Activated CD8-positive, alpha-beta memory T cell treated with anti-CD3 and anti-CD28 coated beads, Interleukin-2, amount 50 U/mL, for 48 hours (primary cell): ENCODE measurements at places on chromosomes 5 and 9.

GRCh38 chr5:134944630-134945029 is 23.1 kb upstream of the CATSPER3 start:
- DNase-seq = no peak

DNA sequence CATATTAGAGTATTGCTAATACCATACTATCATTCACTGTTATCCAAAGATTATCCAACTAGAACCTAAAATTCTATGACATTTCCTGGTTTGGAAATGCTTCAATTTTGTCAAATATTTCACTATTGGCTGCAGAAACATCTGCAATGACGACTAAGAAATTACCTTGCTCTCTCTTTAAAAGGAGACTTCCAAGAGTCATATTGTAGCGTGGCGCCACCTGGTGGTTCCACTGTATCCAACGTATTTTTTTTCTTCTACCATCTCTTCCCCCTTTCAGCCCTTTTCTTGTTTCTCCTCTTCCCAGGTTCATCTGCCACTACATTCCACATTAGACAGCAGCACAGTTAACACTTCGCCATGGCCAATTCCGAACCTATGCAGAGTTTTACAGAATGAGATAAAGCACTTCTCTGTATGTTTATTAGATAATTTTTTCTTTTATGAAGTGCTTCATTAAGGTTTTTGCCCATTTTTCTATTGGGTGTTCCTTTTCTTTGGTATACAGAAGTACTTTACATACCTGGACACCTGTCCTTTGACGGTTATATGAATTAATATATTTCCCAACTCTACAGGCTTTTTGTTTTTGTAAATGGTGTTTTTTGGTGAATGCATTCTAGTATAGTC is 153.5 kb downstream of the CDC42SE2 start:
- DNase-seq = peak; percentile 92

DNA sequence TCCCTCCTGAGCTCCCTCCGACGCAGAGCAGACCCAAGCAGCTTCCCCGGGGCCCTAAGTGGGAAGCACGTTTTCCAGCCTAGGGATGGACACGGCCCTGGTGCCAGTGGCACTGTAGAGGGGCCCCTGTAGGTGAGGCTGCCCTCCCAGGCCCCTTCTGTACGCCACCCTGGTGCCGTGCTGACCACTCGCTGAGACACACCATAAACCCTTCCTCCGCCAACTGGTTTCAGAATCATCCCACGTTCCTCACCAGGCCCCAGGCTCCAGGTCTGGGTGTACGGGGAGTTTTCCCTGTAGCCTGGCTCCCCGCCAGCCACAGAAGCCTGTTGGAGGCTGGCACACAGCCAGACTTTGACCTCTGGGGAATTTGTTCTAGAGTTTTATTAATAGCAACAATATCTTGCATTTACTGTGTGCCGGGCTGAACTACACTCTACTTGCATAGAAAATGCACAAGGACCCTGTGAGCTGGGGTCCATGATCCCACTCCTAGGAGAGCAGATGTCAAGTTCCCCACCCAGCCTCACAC is 18.2 kb upstream of the WDR38 start:
- no peak for DNase-seq

DNA sequence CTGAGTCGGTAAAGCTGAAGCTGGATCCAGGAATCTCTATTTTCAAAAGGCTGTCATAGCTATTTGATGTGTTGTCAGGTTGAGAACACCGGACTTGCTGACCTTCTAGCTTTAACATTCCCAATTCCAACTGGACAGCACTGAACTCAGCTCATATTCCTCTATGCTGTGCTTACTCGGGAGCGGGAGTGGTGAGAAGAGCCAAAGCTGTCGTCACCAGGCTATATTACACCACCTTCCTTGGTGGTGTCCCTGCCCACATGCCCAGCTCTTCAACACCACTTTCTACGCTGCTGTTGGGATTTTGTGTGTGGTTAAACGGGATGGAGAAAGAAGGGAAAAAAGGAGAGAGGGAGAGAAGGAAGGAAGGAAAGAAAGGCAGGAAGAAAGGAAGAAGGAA is 653.6 kb downstream of the RAB3C start:
- no peak for DNase-seq

DNA sequence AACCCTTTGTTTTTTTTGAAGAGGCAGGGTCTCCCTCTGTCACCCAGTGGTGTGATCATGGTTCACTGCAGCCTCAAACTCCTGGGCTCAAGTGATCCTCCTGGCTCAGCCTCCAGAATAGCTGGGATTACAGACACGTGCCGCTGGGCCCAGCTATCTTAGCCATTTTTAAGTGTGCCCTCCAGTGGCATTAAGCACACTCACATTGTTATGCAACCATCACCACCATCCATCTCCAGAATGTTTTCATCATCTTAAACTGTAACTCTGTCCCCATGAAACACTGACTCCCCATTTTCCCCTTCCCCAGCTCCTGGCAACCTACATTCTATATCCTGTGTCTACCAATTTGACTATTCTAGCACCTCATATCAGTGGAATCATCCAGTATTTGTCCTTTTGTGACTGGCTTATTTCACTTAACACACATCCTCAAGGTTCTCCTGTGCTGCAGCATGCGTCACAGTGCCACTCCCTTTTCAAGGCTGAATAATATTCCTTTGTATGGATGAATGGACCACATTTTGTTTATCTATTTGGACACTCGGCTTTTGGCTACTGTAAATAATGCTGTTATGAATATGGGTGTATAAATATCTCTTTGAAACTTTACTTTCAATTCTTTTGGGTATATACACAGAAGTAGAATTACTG is 12.5 kb upstream of the RAPGEF1 start:
- DNase-seq = no peak

DNA sequence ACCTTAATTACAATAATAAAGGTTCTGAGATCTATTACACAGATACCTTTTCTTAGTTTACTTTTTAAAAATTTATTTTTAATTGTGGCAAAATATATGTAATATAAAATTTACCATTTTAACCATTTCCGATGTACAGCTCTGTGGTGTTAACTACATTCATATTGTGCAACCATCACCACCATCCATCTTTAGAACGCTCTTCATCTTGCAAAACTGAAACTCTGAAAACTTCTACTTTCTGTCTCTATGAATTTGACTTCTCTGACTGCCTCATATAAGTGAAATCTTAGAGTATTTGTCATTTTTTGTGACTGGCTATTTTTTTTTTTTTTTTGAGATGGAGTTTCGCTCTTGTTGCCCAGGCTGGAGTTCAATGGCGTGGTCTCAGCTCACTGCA is 26.8 kb downstream of the WWC1 start:
- DNase-seq = no peak

GRCh38 chr5:126852091-126852571 is 75.2 kb downstream of the LMNB1 start:
- no peak for DNase-seq

GRCh38 chr5:67774786-67775185 is 440.8 kb upstream of the PIK3R1 start:
- DNase-seq = no peak

GRCh38 chr9:132789719-132790118 is 88.4 kb downstream of the AK8 start:
- no peak for DNase-seq

DNA sequence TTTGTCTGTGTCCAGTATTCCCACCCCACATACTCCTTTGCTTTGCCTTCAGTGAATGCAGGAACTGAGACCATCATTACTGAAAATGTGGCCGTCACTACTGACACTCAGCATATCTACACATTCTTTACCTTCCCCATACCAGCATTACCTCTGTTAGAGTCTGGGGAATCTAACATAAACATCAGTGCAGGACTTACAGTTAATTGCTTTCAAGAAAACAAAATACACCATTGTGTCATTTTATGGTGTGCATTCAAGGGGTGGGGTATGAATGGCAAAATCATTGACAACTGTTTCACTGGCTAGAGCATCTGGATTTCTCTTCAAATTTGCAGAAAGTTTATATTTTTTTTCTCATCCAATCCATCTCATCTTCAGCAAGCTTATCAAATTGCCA is 731.4 kb upstream of the RIOK2 start:
- DNase-seq = no peak

DNA sequence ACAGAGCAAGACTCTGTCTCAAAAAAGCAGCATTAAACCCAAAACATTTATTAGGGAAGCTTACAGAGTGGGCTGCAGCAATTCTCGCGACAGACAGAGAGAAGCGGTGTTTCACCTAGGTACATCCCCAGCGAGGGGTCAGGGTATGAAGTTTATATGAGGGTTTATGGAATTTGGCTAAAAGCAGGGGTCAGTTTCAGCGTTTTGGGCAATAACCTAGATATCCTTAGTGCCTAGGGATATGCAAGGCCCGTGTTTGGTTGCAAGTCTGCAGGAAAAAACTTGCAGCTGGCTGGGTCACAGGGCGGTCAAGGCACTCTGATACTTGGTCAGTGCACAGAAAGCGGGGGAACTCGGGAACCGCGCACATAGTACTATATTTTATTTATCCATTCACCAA is 649 bp upstream of the GLE1 start:
- no peak for DNase-seq

- no peak for DNase-seq
Measured at GRCh38 chr9:124128568-124129166, 117.1 kb downstream of the LHX2 start.

- DNase-seq = no peak
Measured at GRCh38 chr5:16914108-16914435, 22.0 kb downstream of the MYO10 start.

GRCh38 chr9:108582726-108583125 is 273.1 kb downstream of the ACTL7B start:
- DNase-seq = no peak

DNA sequence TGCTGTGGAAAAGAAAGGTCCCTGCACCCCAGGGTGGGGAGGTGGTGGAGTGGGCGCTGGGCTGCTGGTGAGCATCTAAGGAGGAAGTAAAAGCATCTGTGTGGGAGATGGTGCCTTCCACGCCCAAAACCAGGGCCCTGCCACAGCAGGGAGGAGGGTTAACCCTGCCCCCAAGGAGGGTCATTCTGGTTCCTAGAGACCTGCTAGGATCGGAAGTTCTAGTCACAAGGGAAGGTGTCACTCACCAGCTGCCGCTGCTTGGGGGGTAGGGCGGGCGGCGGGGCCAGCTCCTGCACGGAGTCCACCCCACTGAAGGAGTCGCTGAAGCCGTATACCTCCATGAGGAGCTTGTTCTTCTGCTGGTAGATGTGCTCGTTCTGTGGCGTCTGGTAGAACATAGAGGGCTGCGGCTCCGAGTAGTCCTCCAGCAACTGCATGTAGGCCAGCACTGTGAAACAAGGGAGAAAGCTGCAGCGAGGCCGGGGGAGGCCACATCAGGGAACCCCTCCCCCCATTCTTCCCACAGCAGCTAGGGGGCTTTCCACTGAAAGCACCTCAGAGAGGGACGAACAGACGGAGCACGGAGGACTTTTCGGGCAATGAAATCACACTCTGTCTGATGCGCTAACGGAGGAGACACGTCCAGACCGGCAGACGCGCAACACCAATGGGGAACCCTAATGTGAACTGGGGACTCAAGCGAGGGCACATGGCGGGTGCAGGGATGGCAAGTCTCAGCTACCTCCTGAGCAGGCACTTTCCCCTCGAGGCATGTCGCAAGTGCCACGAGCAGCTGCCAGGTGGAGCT is 76.4 kb downstream of the PRRT1B start:
- DNase-seq = no peak

GRCh38 chr9:9817176-9817575 is 795.6 kb downstream of the PTPRD start:
- no peak for DNase-seq

GRCh38 chr5:154842689-154843530 is 7.5 kb downstream of the FAXDC2 start:
- no peak for DNase-seq

DNA sequence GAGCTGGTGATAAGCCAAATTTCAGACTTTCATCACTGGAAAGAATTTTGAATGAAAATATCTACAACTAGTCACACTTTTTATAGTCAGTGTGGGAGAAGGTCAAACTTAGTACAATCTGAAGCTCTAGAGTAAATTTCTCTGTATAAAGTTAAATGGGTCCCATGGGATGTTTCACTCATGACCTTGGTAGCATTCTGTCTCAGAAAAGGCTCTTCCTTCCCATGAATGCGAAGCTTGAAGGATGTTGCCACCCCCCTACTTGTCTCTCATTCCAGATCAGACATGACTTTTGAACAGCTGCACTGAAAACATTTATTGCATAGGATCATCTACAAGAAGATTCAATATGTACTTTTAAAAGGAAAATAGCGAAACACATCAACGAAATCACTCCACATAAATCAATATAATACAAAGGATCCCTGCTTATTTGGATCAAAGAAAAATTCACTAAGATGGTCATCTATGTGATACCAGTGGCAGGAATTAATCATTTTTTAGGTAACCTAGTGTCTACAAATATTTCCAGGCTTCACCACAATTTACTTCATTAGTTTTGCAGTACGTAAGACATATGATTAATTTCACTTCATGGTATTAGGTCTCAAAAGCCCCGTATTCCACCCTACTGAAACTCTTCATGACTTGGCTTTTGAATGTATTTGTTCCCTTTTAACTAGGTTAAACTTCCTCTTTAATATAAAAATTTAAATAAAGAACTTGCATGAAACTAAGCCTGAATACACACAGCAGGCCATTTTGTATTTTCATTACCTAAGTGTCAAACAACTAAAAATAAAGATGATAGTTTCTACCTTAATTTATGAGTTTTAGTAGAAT is 4.4 kb downstream of the ST8SIA4 start:
- DNase-seq = no peak

DNA sequence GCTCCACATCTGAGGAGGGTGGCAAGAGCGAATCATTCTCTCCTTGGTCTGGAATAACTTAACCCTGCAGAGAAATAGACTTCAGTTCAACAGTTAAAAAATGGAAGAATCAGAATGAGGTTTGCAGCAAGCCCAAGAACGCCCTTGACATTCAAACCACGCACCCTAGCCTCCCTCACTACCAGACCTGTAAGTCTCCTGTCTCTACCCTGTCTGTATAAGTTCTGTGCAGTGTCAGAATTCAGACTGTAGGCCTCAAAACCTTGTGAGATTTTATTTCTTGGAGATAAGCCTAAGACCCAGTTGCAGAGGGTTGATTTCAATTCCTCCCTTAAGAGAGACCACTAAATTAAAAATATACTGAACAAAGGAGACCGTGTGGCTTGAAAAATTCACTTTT is 35.8 kb upstream of the PLPP1 start:
- DNase-seq = no peak

GRCh38 chr5:131846536-131846935 is 49.7 kb upstream of the FNIP1 start:
- DNase-seq = no peak

- DNase-seq = no peak
Measured at GRCh38 chr9:87436716-87437115, 61.0 kb upstream of the DAPK1 start.
